ENCODE measurements at places on chromosomes 16 and 17.
A peak's percentile ranks its signal among the peaks of the same experiment; 100 is the strongest.

DNA sequence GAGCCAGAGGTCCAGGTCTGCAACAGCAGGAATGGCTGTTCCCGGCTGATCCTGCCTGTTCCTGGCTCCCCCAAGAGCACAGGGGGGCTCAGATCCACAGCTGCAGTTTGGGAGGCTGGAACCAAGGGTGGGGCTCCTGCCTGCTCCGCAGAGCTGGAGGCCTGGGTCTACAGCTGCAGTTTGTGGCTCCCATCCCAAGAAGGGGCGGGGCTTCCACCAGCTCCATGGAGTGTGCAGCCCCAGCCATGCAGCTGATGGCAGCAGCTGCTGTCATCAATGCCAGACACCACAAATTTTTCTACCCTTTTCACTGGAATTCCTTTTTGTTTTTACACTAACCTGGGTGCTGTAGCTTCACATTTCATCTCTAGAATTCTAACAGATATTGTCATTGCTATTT is 135.4 kb upstream of the KIF2B start:
- no peak for DNase-seq

DNA sequence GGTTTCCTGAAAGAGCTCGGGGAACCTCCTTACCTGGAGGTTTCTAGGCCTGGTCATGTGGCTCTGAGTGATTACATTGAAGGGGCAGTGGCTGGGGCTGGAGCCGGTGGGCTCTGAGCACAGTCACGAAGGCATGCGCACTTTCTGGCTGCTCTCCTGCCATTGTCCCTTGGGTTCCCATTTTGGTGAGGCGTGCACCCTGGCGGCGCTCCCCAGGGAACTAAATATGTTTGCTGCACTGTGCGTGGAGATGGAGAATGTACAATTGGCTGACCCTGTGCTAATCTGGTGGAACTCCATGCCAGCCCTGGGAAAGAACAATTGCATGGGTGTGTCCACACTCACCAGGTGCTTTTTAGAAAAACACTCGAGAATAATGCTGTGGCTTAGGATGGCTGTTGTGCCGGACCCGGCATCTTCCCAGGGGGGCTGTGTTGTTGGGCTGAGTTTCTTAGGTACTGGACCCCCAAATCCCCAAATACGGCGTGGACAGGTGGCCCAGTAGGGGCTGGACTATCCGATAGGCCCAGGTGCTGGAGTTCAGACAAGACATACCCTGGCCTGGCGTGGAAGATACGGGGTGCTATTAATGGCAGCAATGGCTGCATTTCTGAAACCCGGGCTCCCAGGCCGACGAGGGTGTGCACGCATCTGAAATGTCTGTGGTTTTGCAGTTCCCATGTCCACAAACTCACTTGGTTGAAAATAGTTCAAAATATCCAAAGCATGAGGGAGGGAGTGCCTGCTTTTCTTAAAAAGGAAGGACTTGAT is 230.5 kb downstream of the SEC14L1 start:
- DNase-seq: no peak

GRCh38 chr17:43013296-43013695 is 6.7 kb downstream of the IFI35 start:
- no peak for DNase-seq

DNA sequence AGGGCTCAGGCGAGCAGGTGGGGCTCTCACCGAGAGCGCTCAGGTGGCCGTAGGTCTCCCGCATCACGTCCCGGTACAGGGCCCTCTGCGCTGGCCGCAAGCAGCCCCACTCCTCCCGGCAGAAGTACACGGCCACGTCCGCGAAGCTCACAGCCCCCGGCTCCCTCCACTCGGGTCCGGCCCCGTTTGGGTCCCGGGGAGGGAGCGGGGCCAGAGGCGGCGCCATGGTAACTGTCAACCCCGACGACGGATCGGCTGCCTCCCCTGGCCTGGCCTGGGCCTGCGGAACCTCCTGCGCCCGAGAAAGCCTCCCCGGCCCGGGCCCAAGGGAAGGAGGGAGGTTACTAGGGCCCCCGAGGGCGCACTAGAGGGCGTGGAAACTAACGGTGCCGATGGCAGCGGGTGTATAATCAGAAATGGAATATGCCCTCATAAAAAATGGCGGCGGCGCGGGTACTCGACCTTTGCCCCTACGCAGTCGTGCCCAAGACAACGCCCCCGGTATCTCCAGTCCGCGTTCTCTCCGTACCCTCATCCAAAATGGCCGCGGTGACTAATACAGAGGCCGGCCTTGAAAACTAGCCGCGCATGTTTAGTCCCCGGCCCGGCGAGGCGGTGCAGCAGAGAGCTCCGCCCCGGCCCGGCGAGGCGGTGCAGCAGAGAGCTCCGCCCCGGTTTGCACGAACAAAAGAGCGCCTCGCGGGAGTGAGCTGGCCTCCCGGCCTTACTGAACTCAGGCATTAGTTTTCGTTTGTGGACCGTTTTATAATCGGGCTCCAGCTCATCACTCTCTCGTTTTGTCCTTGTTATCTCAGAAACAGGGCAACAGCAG is at the start of gene ZNF764:
Gene ZNF764, minus strand, starts transcription at position 418 of the 832 bp plus-strand sequence. Its CDS starts 192 bp downstream, at position 226.
- peak; percentile 95 for DNase-seq

- DNase-seq: no peak
These were observed 64.6 kb upstream of the CLEC18B start for GRCh38 chr16:74485916-74486315.

DNA sequence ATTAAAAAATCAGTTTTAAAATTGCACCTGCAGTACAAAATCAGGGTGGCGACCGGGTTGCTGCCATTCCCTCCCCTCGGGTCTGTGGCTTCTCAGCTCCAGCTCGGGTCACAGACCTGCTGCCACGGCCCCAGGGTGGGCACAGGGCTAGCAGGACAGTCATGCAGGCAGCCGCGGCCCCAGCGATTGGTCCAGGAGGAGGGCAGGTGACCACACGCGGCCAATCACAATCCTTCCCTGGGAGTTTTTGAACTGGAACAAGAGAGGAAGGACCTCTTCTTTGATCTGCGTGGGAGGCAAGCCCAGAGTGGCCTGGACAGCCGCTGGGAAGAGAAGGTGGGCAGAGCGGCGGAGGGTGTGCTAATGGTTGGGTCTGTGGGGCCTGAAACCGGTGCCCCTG is 25.5 kb downstream of the CBFA2T3 start:
- DNase-seq: no peak
